HCEC 1CT (cell line): ENCODE measurements at places on chromosomes 2 and 18.
A peak's percentile ranks its signal among the peaks of the same experiment; 100 is the strongest.

DNA sequence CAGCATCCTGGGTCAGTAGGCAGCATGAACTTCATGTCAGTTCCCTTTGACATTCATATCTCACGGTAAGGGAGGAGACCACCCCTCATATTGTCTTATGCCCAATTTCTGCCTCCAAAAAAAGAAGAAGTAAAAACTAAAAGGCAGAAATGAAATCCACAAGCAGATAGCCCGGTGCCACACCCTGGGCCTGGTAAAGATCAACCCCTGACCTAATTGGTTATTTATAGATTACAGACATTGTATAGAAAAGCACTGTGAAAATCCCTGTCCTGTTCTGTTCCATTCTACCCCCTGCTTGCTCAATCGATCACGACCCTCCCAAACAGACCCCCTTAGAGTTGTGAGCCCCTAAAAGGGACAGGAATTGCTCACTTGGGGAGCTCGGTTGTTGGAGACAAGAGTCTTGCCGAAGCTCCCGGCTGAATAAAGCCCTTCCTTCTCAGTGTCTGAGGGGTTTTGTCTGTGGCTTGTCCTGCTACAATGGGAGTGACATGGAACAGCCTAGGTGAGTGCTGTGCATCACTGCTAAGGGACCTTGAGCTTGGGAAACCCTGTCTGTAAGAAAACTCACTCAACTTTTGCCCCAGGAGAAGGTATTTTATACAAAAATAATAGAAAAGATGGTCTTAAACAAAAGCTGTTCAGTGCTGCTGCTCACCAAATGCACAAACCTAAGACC, 11.1 kb downstream of the NDUFV2 start:
- DNase-seq = no peak

- DNase-seq = peak; percentile 8
Measured at GRCh38 chr2:31886700-31887099, 124.1 kb downstream of the MEMO1 start.

DNA sequence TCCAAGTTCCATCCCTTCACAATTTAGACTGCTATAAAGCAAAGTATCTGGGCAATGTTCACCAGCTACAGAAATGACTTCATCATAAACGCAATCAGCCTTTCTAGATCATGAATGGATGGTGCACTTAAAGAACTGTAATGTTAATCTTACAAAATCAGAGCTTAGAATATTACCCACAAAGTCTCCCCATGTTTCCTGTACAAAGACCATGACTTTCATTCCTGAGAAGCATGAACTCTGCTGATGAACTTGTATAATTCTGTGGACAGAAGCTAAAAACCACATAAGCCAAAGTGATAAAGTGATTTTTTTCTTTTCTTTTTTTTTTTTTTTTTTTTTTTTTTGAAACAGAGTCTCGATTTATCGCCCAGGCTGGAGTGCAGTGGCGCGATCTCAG, 53.3 kb downstream of the C1D start:
- no peak for DNase-seq

DNA sequence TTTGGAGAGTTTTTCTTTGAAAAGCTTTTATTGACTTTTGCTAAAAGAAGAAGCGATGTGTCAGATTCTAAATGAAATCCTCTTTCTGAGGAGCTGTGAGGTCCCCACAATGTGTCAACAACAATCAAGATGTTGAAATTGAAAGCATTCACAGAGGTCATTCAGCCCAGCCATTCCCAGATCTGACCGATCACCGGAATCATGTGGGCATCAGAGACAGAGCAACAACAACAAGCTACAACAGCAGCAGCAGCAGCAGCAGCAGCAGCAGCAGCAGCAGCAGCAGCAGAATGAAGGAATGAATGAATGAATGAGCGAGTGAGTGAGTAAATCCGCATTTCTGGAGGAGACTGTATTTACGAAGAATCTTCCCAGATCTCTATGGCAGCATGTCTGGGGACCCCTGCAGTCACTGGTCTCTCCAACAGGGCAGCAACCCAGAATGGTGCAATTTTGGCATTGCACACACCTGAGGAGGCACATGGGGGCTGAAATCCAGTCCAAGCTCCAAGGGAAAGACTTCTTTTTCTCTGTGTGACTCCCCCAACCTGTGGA, 299.0 kb downstream of the MYCN start:
- DNase-seq = no peak

- no peak for DNase-seq
Measured at GRCh38 chr2:43082903-43083677, 143.3 kb downstream of the ZFP36L2 start.

DNA sequence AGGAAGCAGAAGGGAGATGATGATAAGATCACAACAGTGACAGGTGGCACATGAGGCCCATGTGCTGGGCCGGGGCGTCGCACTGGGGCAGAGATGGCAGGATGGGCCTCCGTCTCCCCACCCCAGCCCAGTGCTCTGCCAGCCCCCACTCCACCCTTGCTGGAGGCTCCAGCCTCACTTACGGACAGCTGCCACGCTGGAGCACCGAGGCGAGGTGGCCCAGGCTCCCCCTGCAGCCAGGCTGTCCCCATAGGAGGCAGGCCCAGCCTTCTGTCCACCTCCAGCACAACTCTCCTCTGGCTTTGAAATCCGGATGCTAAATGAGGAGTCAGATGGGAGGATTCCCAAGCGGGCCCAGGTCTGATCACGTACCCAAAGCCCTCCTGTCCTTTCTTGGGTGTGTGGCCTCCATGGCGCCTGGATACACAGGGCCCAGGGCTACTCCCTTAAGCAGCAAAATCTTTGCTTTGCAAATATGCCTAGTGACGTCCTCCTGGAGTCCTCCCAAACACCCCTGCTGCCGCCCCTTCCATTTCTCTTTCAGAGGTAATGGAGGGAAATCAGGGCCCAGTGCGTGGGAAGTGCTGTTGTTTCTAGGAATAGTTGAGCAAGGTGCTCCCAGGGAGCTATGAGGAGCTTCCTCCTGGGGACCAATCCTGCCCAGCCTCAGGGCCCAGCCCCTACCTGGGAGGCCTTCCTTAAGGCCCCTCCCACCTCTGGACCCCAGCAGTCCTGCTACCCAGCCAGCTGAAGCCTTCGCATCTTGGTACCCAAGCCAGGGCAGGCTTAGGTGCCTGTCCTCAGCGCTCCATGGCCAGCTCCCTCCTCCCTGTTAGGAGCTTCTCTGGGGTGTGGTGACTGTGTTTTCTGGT, 170.4 kb upstream of the MYCN start:
- no peak for DNase-seq

- peak; percentile 72 for DNase-seq
Measured at GRCh38 chr2:19073522-19073921, 284.9 kb downstream of the OSR1 start.

- no peak for DNase-seq
Measured at GRCh38 chr18:27856820-27857219, 320.1 kb downstream of the CDH2 start.

DNA sequence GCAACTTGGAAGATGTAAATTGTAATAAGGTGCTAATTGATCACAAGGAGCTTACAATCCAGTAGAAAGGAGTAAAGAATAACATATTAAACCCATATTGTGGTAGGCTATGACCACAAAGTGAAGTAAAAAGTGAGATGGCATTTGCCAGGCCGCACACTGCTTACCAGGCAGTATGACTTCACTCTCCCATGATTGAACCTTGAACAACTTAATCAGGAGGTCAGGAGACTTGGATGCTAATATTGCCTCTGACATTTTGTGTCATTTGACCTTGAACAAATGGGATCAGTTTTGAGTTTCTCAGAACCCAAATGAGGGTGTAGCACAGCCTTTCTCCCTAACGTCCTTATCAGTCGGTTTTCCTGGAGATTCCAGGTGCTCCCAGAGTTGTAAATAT, 44.0 kb downstream of the SLC9A2 start:
- no peak for DNase-seq

DNA sequence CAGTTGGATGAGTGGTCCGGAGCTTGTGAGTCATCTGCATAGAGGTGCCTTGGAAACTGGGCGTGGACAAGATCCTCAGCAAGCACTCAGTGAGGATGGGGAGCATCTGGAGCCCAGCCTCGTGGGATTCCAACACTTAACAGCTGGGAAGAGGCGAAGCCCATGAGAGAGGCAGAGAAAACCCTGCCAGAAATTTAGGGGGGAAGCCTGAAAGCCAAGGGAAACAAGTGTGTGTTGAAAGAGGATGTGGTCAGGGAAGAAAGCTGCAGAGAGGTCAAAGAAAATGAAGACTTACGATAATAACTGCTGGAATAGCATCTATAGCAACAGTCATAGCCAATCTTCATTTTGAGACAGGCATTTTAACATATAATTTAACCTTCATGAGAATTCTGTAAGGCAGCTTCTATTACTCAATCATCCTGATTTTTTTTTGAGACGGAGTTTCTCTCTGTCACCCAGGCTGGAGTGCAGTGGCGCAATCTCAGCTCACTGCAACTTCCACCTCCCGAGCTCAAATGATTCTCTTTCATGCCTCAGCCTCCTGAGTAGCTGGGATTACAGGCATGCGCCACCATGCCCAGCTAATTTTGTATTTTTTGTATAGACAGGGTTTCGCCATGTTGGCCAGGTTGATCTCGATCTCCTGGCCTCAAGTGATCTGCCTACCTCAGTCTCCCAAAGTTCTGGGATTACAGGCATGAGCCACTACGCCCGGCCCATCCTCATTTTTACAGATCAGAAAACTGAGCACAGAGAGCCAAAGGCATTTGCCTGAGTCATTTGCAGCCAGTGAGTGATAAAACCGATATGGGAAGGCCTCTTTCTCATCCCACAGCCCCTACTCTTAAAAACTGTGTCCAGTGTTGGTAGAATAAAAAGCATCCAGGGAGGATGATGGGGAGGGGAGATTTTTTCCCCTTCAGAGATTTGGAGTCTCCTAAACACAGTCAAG, 214.4 kb upstream of the EPAS1 start:
- DNase-seq = peak; percentile 98

- no peak for DNase-seq
Measured at GRCh38 chr2:71898375-71898774, 249.3 kb downstream of the CYP26B1 start.

- DNase-seq = no peak
Measured at GRCh38 chr2:160876765-160877164, 283.5 kb upstream of the TANK start.

DNA sequence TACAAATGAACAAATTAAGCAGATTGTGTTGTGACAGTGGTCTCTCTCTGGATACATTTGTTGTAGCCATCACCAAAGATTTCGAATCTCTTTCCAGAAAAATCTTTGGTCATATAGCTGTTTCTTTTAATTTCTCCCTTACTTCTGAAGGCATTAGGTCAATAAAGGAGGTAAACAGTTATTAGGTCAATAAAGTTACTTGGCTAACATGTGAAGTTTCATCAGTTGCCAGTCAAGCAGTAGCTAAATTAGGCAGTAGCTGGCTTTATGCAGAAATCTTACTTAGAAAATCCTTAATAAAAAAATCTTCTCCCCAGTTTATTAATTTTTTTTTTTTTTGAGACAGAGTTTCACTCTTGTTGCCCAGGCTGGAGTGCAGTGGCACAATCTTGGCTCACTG, 115.5 kb downstream of the MBD5 start:
- DNase-seq = no peak

- DNase-seq = no peak
Measured at GRCh38 chr2:97764559-97765263, 51.3 kb downstream of the ZAP70 start.

DNA sequence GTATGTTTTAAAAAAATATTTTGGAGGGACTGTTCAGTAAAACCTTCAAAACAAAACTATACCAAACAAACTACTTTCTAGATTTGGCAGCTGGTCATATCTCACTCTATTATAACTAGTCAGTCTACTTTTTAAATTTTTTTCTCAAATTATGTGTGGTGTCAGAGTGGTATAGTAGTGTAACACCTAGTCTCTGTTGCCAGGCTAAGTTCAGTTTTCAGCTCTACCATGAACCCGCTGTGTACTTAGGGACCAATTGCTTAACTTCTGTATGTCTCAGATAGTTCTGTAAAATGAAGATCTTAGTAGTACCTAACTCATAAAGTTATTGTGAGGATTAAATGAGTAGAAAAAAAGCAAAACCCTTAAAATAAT, 54.3 kb downstream of the GPD2 start:
- no peak for DNase-seq

- no peak for DNase-seq
Measured at GRCh38 chr18:59063300-59063906, 76.3 kb upstream of the SEC11C start.

DNA sequence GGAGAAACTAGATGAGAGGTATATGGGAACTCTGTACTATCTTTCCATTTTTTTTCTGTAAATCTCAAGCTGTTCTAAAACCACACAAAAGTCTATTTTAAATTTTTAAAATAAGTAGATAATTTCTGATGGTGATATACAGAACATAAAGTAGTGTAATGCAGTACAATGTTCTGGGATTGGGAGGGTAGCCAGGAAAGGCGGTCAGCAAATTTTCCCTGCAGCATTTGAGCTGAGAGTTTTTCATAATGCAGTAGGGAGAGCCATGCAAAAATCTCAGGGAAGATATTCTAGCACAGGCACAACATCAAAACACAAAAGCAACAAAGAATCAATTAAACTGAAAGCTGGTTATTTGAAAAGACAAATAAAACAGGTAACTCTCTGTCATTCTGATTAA, 141.5 kb downstream of the NCKAP5 start:
- DNase-seq = no peak

GRCh38 chr2:53886406-53887280, 26.9 kb upstream of the GPR75 start:
- no peak for DNase-seq

DNA sequence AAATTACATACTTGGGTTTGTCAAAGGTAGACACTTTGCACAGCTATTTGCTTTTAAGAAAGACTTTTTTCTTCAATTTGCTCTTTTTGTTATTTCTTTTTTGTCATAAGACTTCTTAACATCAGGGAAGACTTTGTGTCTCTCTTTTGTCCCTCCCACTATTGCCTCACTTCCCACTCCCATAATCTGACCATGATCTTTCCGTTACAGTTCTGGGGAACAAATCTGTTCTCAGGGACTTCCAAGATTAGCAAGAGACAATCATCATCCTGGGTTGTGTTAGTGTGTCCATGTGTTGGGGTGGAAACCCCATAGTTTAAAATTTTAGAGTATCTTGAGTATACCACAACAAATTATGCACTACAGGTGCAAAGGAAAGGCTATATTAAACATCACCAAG, 75.3 kb downstream of the REV1 start:
- no peak for DNase-seq

DNA sequence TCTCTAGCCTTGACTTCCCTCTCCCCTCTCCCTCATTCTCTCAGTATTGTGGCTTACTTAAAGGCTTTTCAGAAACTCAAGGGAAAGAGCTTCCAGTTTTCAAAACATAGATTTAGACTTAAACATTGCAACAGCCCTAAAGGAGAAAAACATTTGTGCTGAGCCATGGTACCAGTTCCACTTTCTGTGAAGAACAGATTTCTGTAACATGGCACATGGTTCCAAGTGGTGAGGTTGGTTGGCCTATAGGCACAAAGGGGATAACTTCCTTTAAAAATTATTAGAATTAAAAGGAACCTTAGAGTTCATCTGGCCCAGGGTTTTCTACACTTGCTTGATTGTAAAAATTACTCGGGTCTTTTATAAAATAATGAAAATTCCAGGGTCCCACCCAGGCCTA, 138.6 kb upstream of the CDCA7 start:
- DNase-seq = no peak
